NCI-H460 (cell line): ENCODE measurements at places on chromosomes 12 and 14. TPM values are rescaled to one million over a fixed set of nuclear protein-coding genes. Genes with fewer than 3 reads are reported as not detected.

ARPC3 gene
- 197 and 222 TPM in 2 replicates for total RNA-seq

OR6C4 gene
- not detected in 2 replicates for total RNA-seq

NRXN3 gene
- total RNA-seq: 6.6 and 7.0 TPM in 2 replicates

PAH gene
- not detected in 2 replicates for total RNA-seq

SLC6A15 gene
- total RNA-seq: 78.3 and 90.1 TPM in 2 replicates

DAO gene
- not detected in 2 replicates for total RNA-seq

DIO2 gene
- total RNA-seq: 1.5 and 1.8 TPM in 2 replicates

SLC8B1 gene
- 5.4 and 5.8 TPM in 2 replicates for total RNA-seq

ZNF84 gene
- 26.8 and 41.2 TPM in 2 replicates for total RNA-seq

CPNE6 gene
- not detected in 2 replicates for total RNA-seq

- no peak for DNase-seq
Measured at GRCh38 chr14:104550340-104550860, 29.2 kb upstream of the C14orf180 start.

DNA sequence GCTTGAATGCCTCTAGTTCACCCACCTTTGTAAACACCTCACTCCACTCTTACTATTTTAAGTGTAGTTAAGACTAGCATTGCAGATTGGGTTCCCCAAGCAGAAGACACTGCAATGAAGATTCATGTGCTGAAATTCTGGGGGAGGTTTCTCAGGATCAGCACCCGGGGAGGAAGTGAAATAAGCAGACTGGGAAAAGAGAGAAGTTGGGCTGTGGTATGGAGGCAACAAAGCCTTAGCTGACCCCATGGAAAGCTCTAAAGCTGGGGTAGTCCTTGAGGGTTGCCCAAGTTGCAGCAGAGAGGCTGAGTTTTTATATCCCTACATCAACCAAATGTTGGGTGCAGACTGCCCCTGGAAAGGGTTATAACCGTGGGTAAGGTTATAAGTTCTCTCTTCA, 23.9 kb upstream of the IGF1 start:
- DNase-seq: no peak

DNA sequence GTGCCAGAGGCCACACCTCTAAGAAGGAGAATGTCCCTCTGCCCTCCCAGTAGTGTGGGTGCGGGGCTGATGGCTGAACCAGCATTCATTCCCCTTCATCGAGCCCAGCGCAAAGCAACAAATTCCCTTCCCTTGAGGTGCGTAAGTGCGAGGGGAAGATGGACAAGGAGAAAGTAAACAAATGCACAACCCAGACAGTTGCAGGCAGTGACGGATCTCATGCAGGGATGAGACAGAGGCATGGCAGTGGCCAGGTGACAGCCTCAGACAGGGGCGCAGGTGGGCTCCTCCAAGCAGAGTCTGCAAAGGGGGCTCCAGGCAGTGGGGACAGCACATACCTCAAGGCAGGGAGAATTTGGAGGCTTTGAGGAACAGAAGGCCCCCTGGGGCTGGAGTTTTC, 2.3 kb upstream of the MYL2 start:
- DNase-seq: no peak

DNA sequence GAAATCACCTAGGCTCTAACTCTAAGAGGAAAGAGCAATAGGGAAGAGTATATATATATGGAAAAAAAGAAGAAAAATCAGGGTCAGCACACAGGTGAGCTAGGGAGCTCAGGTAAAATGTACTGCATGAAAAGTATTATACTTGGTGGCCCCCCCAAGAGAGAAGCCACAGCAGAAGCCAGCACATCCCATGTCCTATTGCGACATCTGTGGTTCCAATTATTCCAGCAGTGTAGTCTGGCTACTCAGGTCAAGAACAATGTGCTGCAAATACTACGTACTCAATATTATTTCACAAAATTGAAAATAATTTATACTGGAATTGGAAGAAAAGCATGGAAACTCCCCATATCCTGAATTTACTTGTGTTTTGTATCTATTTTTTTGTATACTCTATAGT, 85.5 kb downstream of the CEP83 start:
- no peak for DNase-seq

GRCh38 chr14:35284506-35284905, 7.7 kb upstream of the PSMA6 start:
- DNase-seq: no peak

DNA sequence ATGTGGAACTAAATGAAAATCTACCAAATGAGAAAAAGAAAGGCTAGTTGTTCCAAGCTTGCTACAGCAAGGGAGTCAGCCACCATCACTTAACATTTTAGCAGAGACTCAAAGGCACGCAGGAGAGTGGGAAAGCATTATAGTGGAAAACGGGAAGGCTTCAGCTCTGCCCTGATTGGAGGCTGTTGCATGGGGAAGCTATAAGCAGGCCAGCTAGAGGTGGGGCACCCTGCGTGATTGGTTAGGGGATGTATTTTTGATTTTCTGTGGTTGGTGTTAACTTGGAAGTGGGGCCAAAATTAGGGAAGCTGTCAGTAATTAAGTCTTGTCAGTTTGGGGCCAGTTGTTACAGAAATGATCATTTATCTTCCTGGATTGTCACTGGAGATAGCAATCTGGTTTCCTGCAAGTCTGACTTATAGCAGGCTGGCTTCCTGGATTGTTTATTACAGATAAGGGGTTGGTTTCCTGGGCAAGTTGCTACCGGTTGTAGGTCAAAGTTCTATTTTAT, 93.9 kb downstream of the FAR2 start:
- no peak for DNase-seq

GRCh38 chr12:125029761-125030358, 35.4 kb upstream of the AACS start:
- DNase-seq: no peak

- DNase-seq: peak; percentile 2
Measured at GRCh38 chr14:72416892-72417291, 477.0 kb downstream of the DPF3 start.

DNA sequence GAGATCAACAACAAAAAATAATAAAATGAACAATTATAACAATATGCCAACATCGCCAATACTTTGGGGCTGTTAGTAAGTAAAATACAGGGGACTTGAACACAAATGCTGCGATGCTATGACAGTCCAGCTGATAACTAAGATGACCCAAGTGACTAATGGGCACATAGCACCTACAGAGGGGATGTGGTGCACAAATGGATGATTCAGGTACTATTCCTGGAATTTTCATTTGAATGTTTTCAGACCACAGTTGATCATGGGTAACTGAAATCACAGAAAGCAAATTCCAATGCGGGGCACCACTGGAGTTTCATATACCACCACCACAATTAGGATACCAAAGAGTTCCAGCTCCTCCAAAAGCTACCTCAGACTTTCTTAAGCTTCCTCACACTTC, 82.9 kb downstream of the RCOR1 start:
- no peak for DNase-seq

GRCh38 chr12:64404470-64405256, 471 bp downstream of the XPOT start:
- DNase-seq: peak; percentile 92

- no peak for DNase-seq
Measured at GRCh38 chr14:103625356-103626095, 3.5 kb upstream of the KLC1 start.

DNA sequence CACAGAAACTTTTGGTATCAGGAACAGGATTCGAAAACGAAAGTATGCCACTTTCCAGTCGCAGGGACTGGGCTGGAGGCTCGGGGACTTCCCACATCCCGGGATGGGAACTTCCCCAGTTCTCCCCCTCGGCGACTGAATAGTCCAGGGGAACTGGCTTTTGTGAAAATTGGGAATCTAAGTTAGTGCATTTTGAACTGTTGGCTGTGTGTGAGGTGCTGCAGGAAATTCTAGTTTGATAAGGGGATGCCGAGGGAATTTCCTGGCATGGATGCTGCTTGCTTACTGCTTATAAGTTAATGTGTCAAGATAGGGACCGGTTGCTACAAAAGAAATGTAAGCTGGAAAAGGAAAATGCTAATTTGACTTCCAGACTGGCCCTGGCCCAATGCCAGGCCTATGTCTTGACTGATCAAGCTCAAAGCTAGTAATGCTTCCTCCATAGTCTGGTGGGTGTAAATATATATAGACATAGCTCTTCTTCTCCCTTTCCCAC, 73.4 kb upstream of the EIF5 start:
- DNase-seq: peak; percentile 26

DNA sequence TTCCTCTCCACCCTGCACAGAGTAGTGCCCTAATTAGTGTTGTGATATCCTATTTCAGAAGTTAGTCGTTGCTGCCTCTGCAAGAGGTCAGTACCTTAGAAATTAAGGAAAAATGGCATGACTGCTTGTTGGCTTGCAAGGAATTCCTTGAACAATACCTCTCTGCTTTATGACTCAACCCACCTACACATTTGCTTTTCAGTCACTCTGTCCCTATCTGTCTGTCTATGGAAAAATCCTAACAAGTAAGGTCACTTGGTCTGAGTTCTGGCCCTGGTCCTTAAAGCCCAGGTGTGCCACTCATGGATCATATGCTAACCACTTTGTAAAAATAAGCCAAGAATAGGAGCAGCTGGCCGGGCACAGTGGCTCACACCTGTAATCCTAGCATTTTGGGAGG, 116.4 kb upstream of the ATF1 start:
- no peak for DNase-seq

DNA sequence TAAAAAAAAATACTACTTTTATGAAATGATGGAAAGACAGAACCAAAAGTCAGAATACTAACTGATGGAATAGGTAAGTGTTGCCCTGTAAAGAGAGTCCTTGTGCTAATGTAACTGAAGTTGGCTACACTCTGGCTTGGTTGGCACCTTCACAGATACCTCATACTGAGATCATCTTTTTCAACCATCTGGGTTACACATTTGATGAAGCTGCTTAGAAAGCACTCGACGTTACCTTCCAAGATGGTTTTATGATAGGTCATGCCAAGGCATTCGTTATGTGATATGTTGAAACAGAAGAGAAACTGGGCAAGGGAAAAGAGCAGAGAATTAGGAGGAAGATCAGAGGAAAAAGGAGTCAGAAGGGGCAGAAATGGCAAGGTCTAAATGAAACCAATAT, 203.8 kb downstream of the ADAMTS20 start:
- DNase-seq: no peak

GRCh38 chr14:26959972-26960660, 362.3 kb upstream of the NOVA1 start:
- no peak for DNase-seq

DNA sequence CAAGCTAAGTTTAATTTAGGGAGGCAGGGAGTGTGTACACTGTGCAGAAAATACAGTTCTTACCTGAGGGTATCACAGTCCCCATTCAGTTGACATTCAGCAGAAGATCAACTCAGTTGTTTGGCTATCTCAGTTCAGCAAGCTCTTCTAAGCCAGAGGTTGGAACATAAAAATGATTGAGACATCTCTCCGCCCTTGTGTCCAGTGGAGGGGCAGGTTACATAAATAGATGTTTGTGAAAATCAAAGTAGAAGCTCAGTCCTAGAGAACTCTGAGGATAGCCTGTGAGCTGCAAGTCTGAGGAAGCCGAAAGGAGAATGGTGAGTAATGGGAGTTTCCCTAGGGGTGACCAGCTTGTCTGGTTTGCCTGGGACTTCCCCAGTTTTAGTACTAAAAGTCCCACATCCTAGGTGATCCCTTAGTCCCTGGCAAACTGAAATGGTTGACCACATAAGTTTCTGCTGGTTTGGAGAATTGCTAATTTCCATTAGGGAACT, 251.4 kb upstream of the ATP2B1 start:
- no peak for DNase-seq

DNA sequence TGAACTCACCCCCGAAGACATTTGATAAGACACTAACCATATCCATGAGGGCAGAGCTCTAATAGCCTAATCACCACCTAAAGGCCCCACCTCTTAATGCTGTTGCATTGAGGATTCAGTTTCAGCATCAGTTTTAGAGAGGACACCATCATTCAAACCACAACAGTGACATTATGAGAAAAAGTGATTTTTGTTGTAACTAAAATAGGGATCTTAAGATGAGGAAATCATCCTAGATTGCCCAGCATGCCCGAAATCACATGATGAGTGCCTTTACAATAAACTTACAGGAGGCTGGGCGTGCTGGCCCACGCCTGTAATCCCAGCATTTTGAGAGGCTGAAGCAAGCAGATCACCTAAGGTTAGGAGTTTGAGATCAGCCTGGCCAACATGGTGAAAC, 9.7 kb upstream of the GLT1D1 start:
- DNase-seq: no peak

DNA sequence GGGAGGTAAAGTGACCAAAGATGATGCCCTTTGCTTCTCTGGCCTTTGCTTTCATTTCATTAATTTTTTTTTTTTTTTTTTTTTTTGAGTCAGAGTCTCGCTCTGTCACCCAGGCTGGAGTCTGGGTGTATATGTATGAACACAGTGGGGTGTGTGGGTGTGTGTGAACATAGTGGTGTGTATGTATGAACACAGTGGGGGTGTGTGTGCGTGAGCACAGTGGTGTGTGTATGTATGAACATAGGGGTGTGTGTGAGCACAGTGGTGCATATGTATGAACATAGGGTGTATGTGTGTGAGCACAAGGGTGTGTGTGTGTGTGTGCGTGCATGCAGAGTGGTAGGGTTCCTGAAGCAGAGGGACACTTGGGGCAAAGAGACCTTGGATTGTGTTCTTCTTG, 9.6 kb downstream of the KLC1 start:
- DNase-seq: no peak

DNA sequence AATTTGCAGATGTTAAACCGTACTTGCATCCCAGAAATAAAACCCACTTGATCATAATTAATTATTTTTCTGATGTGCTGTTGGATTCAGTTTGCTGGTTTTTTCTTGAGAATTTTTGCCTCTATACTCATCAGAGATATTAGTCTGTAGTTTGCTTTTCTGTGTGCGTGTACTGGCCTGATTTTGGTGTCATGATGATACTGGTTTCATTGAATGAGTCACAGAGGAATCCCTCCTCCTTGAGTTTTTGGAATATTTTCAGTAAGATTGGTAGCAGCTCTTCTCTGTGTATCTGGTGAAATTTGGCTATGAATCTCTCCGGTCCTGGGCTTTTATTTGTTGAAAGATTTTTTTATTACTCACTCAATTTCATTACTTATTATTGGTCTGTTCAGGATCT, 100.4 kb upstream of the PMCH start:
- DNase-seq: no peak

DNA sequence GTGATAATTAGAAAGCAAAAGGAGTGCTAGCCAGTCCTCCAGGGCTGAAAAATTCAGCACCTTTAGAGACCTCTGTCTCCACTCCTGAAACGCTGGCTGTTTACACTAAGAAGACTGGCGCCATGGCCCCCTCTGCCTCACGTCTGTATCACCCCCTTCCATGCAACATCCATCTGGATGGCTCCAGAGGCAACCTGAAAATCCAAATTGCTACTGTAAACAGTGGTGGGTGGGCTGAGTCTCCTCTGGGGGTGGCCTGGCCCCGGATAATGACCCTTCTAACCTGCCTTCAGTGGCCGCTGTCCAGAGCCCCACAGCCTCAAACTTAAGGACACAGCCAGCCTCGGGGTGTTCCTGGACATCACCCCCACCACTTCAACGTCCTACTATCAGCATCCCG, 1.4 kb downstream of the PRKD1 start:
- DNase-seq: no peak

DNA sequence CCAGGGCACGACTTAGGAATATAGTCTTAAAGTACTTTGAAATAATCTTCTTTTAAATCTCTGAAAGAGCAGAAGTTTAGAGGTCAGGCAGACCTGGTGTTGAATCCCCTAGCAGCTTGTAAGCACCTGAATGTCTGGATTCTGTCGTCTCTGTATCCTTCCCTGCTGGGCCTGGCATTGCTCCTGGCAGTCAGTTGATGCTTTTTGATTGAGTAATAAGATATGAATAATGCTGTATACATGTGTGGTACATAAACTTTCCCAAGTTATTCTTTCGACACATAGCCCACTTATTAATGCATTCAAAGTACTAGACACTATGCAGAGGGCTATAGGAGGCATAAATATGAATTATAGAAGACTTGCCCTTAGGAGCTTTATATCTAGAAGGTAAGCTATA, 31.4 kb downstream of the EVL start:
- DNase-seq: no peak

GRCh38 chr14:21070083-21070609, at the start of gene ARHGEF40:
TSS of gene ARHGEF40 (plus strand) at chr14:21070304. CDS start at chr14:21070397, 93 bp downstream.
- peak; percentile 39 for DNase-seq
